ENCODE measurements at places on chromosomes 16 and 17. TPM values are rescaled to one million over a fixed set of nuclear protein-coding genes. Genes with fewer than 3 reads are reported as not detected.

The MAPT gene
- 0.37 TPM for total RNA-seq

The PRM1 gene
- total RNA-seq = not detected

The MTSS2 gene
- 2.6 TPM for total RNA-seq

The ZNF205 gene
- 0.47 TPM for total RNA-seq

The CASKIN1 gene
- total RNA-seq = 2.2 TPM

The HOXB1 gene
- not detected for total RNA-seq

The SEZ6 gene
- total RNA-seq = not detected

The C16orf92 gene
- total RNA-seq = not detected

The SYNGR3 gene
- total RNA-seq = 18.1 TPM

The ATF7IP2 gene
- total RNA-seq = 23.4 TPM

The ITGAL gene
- total RNA-seq = 264 TPM

The RAB11FIP4 gene
- 26.4 TPM for total RNA-seq

The MPHOSPH6 gene
- 54.1 TPM for total RNA-seq

The PYY gene
- total RNA-seq = not detected

The IRX5 gene
- not detected for total RNA-seq

The PMP22 gene
- total RNA-seq = 0.45 TPM

The TGFB1I1 gene
- total RNA-seq = 1.5 TPM

The ZMYND15 gene
- total RNA-seq = not detected

The CAPNS2 gene
- total RNA-seq = not detected

The SPHK1 gene
- total RNA-seq = 27.6 TPM

The SDK2 gene
- total RNA-seq = 0.52 TPM

The OR4D1 gene
- total RNA-seq = 0.14 TPM

The KRTAP4-16 gene
- total RNA-seq = not detected

The MNT gene
- 29.1 TPM for total RNA-seq

The SYT17 gene
- 1.9 TPM for total RNA-seq

The ATMIN gene
- total RNA-seq = 33.5 TPM

The RAD51C gene
- total RNA-seq = 78.8 TPM

The FNDC8 gene
- total RNA-seq = not detected

The PERCC1 gene
- total RNA-seq = not detected

The KCNJ18 gene
- not detected for total RNA-seq

All from activated CD4-positive, alpha-beta T cell treated with anti-CD3 and anti-CD28 coated beads, Interleukin-2, amount 10 ng/mL, durations not matched to agents 24 days and 14 days (primary cell).